Mucosa of gallbladder (tissue), 1 donor: ENCODE measurements at places on chromosomes 2 and 18. TPM values are rescaled to one million over a fixed set of nuclear protein-coding genes. Genes with fewer than 3 reads are reported as not detected.

DNA sequence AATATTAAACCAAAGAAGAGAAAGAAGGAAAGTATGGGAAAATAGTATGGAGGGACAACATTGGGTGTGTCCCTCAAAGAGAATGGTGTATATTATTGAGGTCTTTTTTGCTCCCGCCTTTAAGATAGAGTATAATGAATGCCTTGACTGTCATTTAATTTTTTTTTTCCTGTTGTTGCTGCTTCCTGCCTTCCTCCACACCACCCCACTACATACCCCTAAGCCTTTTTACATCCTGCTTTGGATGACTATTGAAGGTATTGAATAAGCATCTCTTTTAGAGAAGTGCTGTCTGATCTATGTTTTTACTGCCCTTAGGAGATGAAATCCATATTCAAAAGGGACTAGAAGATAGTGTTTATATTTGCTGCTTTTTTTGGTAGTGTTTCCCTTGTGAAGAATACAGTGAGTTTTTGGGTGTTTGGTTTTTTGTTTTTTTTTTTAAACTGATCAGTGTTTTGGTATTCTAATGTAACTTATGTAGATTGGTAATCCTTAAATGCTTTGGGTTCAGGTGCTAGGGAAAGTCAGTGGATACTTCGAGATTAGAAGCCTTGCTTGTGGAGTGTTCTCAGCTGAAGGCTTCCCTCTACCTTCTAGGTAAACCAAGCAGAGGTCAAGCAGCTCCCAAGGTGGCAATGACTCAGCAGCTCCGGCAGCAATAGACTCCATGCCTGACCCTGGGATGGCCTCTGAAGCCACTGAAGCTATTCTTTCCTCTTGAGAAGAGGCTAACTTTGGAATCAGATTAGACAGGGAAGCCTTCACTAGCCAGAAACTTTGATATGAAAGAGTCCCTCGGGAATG, 5.0 kb downstream of the FZD7 start:
- DNase-seq, result peak; percentile 64

SERPINB10 gene
- total RNA-seq, result not detected

- DNase-seq, result peak; percentile 46
Observed at GRCh38 chr2:238945433-238946150, 97.7 kb downstream of the TWIST2 start.

DNA sequence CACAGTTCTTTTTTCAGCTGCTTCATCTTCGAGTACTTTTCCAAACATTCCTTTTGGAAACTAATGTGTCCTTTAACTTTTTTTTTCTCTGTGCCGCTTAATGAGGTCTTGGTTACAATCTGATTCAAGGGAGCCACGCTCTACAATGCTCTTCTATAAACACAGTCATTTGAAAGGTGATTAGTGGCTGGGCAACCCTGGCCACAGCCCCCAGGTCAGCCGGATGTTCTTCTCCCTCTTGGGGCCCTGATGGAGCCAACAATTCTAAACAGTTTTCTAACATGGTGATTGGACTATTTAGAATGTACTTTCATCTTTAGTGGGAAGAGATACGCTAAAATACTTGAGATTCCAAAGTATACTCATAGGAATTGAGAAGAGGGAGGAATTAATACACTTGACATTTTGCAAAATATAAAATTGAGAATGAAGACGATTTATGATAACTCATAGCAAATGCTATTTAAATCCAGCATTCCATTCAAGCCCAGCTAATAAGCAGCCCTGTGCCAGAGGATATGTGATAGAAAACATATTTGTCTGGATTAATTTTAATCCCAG, 83.7 kb upstream of the MBOAT2 start:
- no peak for DNase-seq

DNA sequence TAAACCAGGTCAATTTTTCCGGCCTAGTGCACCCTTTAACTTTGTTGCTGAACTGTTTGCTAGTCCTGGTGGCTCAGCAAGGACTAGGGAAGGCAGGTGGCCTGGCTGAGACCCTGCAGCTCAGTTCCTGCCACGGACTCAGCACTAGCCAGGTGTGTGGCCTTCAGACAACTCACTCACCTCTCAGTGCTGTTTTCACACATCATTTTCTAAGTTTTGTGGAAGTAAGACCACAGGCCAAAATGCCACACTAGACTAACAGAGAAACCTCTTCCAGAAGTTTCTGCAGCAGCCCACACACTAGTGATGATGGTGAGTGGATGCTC, 65.9 kb upstream of the SLC1A4 start:
- no peak for DNase-seq

GRCh38 chr2:142010477-142011270, 120.1 kb downstream of the LRP1B start:
- DNase-seq, result no peak
